ENCODE measurements at places on chromosomes 2 and 18. TPM values are rescaled to one million over a fixed set of nuclear protein-coding genes. Genes with fewer than 3 reads are reported as not detected.

Gene KCNJ13
- total RNA-seq = not detected

GRCh38 chr18:34840256-34840826 lies 130.2 kb downstream of the DTNA start:
- DNase-seq = no peak

DNA sequence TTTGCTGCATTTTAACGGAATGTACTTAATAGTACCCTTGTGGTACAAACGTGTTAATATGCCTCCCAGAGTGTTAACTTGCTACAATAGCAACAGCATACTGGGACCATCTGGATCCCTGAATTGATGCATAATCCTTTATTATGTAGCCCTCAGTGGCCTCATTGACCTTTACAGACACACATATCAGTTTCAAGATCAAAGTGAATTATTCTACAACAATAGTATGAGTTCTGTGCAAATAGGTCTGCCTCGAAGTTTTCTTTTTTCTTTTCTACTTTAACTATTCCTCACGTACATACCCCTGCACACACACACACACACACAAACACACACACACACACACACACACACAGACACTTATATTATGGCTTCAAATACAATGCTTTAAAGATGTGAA lies 1622.1 kb downstream of the LRP1B start:
- DNase-seq = no peak

DNA sequence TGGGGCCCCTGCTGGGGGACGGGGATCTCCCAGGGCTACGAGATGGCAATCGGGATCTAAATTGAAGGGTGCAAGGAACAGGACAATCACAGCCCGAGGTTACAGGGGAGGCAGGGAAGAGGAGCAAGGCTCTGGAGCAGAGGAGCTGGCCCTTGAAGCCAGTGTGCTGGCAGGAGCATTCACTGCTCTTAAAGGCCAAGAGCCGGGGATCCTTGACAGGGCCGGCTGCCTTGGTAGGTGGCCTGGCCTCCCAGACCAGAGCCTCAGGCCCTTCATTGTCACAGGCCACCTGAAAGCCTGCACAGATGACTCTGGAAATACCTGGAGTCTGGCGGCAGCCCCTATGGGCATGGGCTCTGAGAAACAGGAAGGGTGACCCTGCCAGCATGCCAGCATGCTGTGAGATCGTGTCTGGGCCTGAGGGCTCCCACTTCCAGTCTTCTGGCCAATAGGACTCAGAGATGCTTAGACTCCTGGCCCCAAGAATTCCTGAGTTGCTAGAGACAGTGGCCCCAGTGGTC lies 38.7 kb downstream of the PDIA6 start:
- DNase-seq = no peak

- DNase-seq = no peak
Observed at GRCh38 chr2:189254268-189254883, 74.8 kb upstream of the COL5A2 start.

DNA sequence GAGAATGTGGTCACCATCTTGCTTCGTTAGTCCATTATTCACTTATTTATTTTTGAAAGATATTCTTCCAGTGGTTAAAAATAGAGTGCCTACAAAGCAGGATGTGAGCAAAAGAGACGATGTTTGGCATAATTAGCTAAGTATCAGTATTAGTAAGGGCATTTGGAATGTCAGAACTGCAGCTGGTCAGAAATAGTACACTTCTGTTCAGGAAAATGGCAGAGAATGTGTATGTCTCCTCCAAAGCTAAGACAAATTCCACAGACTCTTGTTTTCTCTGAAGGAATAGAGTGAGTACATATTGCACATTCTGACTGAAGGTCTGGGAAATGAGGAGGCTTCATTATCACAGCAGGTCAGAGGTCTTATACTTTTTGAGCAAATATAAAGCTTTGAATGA lies 209.0 kb downstream of the L3MBTL4 start:
- DNase-seq = no peak

- no peak for DNase-seq
Observed at GRCh38 chr2:163044114-163044513, 205.5 kb upstream of the KCNH7 start.
